ENCODE measurements at places on chromosomes 4 and X. TPM values are rescaled to one million over a fixed set of nuclear protein-coding genes. Genes with fewer than 3 reads are reported as not detected.
A peak's percentile ranks its signal among the peaks of the same experiment; 100 is the strongest.

DNA sequence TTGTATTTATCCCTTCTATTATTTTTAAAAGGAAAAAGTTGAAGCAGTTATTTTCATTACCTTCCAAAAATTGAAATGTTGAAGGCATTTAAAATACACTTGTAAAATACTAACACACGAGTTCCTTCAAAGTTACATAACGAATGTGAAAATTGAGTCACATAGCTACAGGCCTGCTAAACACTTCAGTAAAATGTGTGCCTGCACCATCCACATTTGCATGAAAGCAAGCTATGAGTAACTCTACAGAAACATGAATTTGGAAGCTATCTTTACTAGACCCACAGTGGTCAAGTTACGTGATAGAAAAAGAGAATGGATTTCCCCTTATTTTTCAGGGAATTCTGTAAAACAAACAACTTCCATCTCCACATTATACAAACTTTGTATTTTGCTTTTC is 1148.8 kb upstream of the PCDH7 start:
- DNase-seq: no peak

DNA sequence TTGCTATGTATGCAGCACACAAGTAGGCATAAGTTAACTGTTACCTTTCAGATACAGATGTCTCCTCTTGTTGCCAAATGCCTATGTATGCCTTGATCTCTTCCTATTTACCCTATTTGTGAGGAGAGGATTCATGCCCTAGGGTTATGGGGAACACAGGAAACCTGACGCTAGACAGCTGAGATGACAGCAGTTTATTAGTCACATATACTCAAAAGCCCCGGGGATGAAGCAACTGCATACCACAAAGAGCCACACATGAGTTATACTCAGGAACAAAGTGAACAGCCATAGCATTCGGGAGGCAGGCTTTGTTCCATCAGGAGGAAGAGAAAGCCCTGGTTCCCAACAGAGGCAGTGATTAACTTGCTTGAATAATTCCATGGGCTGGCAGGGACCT is 1011.7 kb upstream of the PCDH7 start:
- peak; percentile 2 for DNase-seq

DNA sequence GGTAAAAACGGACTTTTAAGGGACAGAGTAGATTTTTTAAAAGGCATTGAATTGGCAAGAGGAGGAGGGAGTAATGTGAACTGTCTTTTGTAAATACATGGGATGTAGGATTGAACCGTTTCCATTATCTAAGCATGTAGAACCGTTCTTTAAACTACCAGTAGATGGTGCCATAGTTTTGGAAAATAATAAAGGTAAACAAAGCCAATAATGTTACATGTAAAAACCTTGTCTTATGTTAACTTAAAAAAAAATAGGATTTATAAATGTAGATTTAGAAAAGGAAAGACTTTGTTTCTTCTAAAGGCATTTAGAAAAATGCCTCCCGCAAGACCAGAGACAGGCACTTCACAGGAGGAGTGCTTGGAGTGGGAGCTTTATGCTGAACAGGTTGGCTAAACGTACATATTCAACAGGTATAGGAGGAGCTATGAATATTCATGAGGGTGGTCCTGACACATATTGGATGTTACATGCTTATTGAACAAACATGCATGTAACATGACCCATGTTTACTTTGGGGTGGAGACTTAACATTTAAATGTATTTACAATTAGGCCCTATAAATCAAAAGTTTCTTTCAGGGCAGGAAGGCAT is 45.5 kb upstream of the FAM241A start:
- peak; percentile 41 for DNase-seq

DNA sequence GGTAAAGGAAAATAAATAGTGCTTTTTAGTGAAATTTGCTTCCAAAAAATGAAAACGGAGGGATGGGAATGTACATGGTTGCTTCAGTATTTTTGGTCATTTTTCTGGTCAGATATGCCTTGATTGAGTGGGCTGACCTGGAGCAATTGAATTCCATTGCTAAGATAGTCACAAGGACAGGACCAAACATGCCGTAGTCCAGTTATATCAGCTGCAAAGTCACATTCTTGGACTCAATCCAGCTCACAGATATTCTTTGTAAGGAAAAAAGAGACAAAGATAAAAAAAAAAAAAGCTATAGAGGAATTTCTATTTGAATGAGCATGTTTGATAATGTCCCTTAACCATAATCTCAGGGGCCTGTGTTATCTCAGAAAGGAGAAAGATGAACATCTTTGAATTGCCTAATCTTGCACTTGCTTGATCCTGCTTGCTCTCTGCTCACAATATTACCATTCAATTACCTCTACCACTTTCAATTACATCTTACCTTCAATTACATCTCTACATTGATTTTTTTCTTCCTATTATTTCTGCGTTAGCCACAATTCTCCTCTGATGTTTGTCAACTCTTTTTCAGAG is 75.4 kb upstream of the PACRGL start:
- no peak for DNase-seq

DNA sequence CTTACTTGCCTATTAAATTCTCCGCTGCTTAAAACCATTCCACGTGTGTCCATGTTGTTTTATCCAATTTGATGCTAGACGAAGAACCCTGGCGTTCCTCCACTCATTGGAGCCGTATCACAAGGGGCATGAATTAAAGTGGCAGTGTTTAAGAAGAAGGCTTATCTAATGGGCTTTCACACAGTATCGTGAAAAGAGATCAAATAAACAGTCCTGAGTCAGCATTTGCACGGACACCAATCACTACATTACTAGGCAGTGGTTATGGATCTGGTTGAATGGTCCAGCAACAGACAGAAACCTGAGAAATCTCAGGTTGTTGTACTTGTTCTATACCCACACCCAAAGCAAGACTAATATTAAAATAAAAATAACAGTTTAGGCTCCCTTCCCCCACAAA is 671.6 kb downstream of the FAT4 start:
- no peak for DNase-seq

DNA sequence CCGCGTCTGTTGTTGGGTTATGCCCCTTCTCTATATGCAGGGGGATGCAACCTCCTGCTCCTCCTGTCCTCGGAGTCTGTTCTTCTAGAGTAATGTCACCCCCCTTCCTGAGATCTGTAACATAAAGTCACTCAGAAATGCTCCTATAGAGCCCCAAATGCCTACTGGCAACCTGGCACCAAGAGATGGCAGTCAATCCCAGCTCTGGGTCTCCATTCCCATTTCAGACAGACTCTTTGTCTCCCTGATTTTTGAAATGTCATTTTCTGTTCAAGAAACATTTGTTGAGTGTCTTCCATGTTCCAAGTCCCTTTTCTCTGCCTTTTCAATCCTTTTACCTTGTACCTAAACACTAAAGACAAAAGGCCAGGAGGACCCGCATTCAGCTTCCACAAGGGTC is 9.6 kb upstream of the PRDM8 start:
- DNase-seq: no peak

DNA sequence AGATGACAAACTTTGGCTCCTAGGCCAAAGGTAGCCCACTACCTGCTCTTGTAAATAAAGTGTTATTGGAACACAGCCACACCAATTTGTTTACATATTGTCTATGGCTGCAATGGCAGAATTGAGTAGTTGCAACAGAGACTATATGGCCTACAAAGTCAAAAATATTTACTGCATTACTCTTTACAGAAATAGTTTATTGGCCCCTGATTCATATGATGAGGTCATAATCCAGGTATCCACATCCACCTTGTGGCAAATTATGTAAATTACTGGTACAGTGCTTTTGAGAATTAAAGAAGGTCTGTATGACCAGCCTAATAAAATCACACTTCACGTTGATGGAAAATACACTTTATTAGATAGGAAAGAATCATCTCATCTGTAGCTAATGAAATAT is 337.0 kb upstream of the DDX53 start:
- no peak for DNase-seq

The TXK gene
- total RNA-seq: not detected

The ARHGEF6 gene
- 2.0 TPM for total RNA-seq

The FRG2 gene
- total RNA-seq: not detected

The ASMT gene
- total RNA-seq: 0.28 TPM

The TEX13B gene
- total RNA-seq: not detected

The HHIP gene
- not detected for total RNA-seq
